Central memory CD4-positive, alpha-beta T cell (primary cell): ENCODE measurements at places on chromosomes 6 and 20.

GRCh38 chr20:44494681-44495080, 19.0 kb downstream of the TTPAL start:
- no peak for DNase-seq

DNA sequence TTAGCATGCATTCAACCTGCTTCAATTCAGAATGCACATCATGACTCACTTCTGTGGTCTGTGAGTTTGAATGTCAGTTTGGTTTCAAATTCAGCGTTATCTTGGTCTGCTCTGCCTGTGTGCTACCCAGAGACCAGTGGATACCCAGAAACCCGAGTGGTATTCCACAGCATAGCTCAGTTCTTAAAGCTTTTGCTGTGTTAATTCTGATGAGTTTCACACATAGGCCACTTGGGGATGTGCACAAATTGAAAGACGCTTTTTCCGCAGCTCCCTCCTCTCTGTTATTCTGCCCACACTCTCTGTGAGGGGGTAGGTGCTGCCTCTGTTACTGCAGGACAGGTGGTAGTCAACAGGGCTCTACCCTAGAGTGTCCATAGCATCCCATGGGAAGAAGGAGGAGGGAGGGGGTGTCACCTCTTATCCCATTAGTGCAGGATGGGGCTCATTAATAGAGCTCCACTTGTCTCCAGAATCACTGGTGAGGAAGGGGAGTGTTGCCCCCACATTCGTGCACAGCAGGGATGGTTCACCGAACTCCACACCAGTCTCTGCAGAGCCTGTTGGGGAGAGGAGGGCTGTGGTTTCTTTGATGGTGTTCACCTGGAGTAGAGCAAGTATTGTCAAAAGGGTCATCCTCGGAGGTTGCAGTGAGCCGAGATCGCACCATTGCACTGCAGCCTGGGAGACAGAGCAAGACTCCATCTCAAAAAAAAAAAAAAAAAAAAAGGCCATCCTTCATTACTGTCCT, 29.2 kb upstream of the SDCBP2 start:
- DNase-seq, result no peak

GRCh38 chr6:167817729-167818128, 9.0 kb upstream of the AFDN start:
- no peak for DNase-seq

GRCh38 chr6:100415768-100416167, 49.0 kb downstream of the SIM1 start:
- no peak for DNase-seq

- DNase-seq, result peak; percentile 91
Observed at GRCh38 chr6:27893059-27893835, 18.9 kb downstream of the OR2B2 start.

DNA sequence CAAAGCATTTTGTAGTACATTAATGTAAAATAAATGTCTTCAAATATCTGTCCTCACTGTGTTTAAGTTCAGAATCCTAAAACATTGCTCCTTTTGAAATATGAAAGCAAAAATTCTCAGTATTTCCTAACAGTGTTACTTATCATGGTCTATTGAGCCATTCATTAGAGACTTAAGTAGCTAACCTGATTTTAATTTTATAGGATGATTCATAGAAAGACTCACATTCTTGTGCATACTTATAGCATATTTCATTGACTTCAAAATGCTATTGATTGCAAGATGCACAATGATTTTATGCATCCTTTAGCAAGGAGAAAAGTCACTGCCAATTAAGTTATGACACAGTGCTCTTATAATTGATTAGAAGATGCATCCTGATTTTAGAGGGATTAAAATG, 85.7 kb downstream of the HIVEP1 start:
- DNase-seq, result no peak

DNA sequence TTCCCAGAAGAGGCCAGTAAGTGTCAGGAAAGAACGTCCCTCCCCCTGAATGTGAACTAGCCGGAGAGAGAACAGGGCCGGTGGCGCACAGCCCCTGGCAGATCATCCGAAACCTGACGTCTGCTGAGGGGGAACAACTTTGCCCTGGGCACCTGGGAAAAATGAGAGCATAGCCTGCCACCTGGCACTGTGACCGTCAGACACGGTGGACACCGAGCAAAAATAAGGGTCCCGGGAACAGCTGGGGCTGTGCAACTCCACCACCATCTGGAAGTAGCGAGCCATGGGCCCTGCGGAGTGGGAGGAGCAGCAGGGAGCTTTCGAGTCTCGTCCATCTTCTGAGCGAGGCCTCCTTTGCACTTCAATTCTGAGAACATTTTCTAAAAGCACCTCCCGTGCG, 110.8 kb downstream of the EDN3 start:
- DNase-seq, result no peak

DNA sequence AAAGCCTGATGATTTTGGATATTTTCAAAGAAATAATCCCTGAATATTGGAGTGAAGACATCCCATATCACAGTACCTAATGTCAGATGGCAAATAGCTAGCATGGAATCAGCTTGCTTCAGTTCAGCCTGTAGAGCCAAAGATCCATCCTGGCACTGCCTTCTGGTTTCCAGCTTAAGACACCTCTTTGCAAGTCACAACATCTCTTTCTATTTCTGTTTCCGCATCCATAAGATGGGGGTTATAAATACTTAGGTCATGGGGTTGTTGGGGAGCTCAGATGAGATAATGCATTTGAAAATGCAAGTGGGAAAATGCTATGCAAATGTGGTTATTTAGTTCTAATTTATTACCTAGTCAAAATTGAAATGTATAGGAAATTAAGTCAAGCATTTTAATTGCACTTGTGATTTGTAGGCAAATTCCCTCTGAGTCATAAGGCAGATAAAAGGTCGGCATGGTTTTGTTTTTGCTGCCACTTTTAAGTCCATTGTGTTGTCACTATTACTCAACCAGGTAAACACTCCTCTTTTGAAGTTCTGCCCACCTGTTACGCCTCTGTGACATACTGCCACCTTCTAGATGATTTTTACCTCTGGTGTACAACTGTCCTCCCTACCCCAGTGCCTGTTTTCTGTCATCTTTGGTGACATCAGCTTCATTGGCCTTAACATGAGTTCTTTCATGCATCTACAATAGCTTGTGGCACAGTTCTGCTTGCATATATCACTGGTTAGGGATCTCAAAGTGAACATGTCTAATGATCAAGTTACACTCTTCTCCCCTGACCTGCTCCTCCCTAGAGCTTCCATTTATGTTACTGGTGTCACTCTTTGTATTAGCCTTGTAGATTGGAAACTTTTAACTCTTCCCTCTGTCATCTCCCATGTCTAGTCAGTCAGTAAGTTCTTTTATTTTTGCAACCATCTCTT, 96.6 kb downstream of the CDKAL1 start:
- no peak for DNase-seq

DNA sequence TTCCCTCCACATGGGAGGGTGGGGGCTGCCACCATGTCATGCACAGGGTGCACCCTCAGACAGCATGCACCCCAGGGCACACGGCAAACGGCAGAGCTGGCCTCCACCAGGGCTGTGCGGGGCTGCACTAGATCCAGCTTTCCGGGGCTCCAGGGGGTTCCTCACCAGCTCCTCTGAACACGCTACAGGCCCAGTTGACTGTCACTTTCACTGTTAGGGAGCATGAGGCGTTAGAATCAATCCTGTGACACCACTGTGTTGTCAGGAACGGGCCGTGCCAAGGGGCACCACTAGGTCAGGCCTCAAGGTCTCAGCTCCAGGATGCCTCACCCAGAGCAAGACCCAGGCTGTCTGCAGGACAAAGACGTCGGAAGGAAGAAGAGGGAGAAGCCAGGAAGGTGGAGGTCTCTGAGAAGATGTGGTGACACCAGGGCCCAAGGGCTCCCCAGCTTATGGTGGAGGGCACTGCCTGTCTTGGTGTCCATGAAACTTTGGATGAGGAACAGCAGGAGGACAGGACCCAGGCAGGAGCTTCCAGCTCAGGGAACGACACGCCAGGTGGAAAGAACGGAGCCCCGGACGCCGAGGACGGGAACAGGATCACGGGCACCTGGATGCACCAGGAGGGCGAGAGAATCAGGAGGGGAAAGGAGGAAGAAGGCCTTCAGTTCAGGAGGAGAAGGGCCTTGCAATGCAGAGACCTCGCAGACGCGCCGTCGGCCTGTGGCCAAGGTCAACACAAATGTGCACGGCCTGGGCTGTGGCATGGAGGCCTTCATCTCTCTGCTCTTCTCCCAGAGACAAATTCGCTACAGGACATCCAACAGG, 49.5 kb downstream of the YTHDF1 start:
- no peak for DNase-seq

GRCh38 chr6:47733879-47734558, 35.6 kb downstream of the ADGRF4 start:
- no peak for DNase-seq
